Fibroblast of mammary gland (primary cell): ENCODE measurements at places on chromosomes 16 and 17.

GRCh38 chr16:14539156-14539555, 90.9 kb downstream of the PARN start:
- no peak for DNase-seq

- DNase-seq, result no peak
Observed at GRCh38 chr16:10579575-10579964, 828 bp downstream of the EMP2 start.

DNA sequence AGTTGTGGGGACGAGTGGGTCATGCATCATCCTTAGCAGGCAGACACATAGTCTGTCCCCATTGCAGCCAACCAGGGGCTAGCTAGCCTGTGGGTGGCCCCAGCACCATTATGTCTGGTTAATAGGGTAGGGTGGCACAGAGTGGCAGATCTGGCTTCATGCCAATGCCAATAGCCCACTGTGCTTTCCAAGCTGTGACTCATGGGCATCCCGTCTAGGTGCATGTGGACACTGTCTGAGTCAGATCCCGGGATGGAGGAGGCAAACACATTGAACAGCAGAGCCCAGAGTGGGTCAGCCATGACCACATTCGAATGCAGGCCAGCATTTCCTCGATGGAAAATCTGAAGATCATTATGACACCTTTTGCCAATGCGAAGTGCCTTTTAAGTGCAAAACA, 2.5 kb downstream of the HS3ST2 start:
- peak; percentile 9 for DNase-seq

- no peak for DNase-seq
Observed at GRCh38 chr16:88487920-88488851, 35.1 kb downstream of the ZFPM1 start.

- DNase-seq, result peak; percentile 81
Observed at GRCh38 chr17:41812381-41813151, at the start of gene FKBP10. TSS of gene FKBP10 (plus strand) at chr17:41813004. CDS start at chr17:41813035, 31 bp downstream.

DNA sequence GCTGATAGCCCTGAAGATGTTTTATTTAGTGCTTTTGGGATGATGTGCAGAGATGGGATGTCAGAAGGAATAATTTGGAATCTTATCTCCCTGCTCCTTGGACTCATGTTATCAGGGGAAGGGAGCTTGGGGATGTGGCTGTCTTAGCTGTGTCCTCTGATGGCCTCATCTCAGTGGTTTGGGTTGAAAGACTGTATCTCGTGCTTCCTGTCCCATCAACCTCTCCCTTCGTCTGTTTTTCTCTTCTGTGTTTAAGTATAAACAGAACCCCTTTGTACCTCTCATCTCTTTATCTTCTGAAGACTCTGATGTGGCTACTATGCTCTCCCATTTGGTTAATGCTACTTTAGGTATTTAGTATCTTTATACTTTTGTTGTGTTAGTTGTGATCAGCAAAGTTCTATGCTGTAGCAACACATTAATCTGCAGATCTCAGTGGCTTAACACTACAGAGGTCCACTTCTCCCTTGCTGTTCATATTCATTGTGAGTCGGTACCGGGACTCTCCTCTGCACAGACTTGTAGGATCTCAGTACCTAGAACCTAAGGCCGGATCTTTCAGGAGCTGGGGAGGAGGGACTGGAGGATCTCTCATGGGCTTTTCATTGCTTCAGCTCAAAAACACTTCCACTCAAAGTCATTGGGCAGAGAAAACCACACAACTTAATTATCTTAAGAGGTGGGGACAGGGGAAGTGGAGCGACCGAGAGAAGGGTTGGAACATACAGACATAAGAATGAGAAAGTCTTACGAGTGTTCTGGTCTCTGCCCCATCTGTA, 28.8 kb downstream of the PRKCA start:
- DNase-seq, result no peak

GRCh38 chr17:43702637-43703036, 40.9 kb upstream of the MEOX1 start:
- DNase-seq, result peak; percentile 38

DNA sequence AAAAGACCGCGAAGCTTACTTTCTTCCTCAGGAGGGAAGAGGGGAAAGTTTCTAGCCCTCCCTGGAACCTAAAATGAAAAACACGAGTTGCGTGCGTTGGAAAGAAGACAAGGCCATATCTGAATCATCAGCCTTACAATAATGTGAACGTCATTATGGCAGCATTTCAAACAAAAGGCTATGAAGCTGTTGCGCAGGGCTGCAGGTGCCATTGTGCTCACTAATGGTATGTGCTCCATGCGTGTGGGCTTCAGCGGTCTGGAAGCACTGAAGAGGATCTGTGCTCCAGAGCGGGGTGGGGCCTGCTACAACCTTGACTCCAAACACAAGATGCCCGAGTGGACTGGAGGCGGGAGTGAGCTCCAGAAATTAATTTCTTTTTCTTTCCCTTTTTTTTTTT, 12.1 kb upstream of the CYB5B start:
- DNase-seq, result peak; percentile 46

DNA sequence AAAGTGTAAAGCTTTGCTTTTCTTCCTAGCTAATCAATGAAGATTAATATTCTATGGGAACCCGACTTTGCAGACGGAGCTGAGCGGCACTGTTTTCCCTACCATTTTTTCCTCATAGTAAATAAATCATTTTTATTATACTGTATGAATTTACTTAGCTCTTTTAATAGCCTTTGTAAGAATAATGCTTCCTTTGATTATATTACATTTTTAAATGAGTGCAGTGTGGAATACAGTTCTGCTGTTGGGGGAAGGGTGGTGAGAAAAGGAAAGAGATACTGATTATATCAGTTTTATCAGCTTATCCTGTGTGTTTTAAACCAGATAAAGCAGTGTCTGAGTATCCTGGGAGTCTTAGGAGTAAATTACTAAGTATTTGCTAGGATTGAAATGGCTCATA, 221.4 kb upstream of the RBFOX1 start:
- no peak for DNase-seq

DNA sequence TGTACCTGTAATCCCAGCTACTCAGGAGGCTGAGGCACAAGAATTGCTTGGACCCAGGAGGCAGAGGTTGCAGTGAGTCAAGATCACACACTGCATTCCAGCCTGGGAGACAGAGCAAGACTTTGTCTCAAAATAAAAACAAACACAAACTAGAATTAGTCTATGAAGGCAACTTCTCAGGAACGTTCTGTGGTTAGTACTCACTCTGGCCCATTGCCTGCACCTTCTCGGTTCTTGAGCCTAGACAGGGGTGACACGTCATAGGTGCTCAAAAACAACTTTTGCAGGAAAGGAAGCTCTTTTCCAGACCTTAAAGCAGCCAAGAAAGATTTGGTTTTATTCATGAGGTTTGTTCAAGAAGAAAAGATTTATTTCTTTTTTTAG, 22.3 kb upstream of the CNOT1 start:
- DNase-seq, result peak; percentile 72

GRCh38 chr16:85891033-85891775, 7.8 kb upstream of the IRF8 start:
- DNase-seq, result no peak

GRCh38 chr17:67491681-67492024, 114.6 kb downstream of the PITPNC1 start:
- DNase-seq, result peak; percentile 29

DNA sequence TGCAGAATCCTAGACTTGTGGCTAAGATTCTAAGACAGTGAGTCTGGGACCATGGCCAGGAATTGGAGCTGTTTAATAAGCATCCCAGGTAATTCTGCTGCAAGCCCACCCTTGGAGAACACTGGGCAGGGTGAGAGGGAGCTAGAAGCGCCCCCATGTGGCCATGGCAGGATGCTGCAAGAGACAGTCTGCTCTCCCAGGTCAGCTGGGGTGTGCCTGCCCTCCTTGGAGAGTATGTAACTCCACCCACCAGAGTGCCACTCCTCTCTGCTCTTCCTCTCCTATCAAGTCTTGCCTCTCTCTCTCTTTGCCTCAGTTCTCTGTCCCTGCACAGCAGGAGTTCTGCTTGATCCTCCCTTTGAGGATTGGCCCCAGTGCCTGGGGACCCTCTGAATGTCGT, 14.9 kb downstream of the RCVRN start:
- DNase-seq, result peak; percentile 34

DNA sequence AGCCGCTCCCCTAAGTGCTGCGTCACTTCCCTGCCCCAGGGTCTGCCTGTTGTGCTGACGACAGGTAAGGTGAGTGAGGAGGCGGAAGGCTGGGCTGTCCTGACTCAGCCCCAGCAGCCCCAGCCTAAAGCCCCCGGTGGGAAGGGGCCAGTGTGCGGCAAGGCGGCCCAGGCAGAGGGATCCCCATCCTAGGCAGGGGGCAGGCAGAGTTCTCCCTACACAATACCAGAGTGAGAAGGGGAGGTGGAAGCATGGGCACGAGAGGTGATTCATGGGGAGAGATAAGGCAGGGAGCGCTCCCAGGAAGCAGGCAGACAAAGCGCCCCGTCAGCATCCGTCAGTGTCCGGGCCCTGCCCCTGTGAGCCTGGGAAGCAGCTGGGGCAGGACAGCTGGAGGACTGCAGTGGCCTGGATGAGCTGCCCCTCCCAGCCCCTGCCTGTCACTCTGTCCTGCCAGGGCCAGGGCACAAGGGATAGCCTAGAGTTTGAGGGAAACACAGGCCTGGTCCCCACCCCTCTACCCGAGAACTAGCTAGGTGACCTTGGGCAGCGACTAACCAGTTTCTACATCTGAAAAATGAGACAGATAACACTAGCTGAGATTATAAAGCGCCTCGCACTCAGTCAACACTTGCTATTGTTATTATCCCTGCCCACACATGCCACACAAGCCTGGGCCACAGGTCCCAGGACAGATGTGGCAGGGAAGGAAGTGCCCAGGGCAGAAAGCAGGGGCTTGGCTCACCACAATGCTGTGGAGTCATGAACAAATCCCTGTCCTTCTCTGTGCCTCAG, 3.8 kb downstream of the FAM83G start:
- no peak for DNase-seq

- DNase-seq, result no peak
Observed at GRCh38 chr16:47196457-47196856, 52.7 kb upstream of the NETO2 start.

GRCh38 chr17:3658784-3659449, 9.5 kb downstream of the TAX1BP3 start:
- no peak for DNase-seq

DNA sequence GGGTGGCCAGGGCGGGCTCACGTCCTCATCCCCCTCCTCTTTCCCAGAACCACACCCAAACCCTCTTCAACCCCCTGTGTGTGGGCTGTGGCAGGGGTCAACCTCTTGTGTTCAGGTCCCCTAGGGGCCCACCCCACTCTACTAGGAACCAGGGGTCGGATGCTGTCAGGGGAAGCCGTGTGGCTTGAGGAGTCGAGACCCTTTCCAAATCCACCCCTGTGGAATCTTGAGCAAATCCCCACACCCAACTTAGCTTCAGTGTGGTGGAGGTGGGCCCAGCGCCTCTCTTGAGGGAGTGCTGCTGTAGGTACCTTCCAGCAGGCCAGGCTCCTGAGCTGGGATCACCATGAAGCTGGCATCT, 121.5 kb downstream of the MRM1 start:
- no peak for DNase-seq

DNA sequence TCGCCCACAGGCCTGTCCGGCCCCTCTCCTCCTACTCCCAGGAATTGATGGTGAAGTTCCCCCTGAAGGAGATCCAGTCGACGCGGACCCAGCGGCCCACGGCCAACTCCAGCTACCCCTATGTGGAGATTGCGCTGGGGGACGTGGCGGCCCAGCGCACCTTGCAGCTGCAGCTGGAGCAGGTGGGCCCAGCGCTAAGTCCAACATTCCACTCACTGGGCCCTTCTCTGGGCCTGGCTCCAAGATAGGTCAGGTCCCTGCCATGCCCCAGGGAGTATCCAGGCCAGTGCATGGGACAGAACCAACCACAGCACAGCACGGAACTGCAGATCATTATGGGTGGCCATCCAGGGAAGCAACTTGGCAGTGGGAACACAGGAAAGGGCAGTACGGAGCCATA, 9.9 kb upstream of the ALKBH5 start:
- DNase-seq, result no peak

- no peak for DNase-seq
Observed at GRCh38 chr17:82121660-82122629, 23.9 kb upstream of the FASN start.

DNA sequence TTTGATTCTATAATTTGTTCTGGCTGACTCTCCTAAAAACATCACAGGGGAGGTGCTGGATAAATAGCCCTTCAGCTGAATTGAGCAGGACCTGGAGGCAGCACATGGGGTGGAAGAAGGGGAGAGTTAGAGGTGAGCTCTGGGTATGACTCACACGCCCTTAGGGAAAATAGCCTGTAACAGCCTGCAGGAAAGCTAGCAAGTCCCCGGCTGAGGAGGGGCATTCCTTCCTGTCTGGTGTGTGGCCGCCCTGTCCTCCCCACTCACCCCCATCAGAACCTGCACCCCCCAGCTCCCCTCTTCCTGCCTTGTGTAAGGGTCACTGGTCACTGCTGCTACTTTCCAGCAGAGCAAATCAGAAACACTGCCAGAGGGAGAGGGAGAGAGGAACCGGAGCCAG, 187.4 kb downstream of the C16orf95 start:
- peak; percentile 60 for DNase-seq

GRCh38 chr17:59284317-59284716, 47.1 kb upstream of the YPEL2 start:
- no peak for DNase-seq

GRCh38 chr16:61590577-61590976, 445.7 kb downstream of the CDH8 start:
- no peak for DNase-seq
